ENCODE measurements at places on chromosomes 6 and 20.

- DNase-seq: no peak
These were observed 62.4 kb upstream of the QKI start for GRCh38 chr6:163352011-163352685.

DNA sequence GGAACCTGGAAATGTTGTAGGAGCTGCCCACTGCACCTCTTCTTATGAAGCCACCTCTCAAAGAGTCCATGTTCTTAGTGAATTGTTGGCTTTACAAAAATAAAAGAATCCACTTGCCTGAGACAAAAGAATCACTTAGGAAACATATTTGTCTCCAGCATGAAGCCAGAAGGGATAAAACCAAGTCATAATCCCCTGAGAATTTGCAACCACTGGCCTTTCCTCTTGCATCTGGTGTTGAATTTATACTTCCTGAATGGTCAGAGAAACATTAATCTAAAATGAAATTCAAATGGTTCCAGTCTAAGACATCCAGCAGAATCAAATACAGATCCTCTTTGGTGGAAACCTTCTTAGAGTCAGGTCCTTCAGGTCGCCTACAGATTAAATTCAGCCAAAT, 192.5 kb upstream of the ECI2 start:
- DNase-seq: no peak

DNA sequence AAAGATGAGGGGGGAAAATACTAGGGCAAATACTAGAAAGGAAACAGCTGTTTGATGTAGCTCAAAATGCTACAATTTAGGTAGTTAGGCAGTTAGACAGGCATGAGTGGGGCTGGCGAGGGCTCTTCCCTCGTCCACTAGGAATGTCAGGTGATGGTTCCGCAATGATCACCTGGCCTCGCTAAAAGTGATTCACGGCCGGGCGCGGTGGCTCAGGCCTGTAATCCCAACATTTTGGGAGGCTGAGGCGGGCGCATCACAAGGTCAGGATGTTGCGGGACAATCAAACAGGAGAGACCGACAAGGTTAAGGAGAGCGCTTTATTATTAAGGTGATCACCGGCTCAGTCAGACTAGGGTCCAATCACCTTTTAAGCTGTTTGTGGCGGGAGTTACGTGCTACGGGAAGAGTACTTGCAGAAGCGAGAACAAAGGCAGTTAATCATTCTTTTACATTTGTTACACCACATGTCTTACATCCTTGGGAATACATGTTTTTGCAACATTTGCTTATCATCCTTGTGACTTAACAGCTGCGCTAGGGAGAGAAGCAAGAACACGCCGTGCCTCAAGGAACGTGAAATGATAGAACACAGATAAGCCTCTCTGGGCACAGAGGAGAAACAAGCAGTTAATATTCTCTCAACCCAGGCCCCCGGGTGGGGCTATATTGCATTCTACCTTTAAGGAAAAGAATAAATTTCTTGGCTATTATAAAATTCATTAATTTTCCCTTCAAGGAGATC, 1025.4 kb downstream of the EYS start:
- DNase-seq: no peak

GRCh38 chr6:2353412-2354137, 108.2 kb upstream of the GMDS start:
- peak; percentile 28 for DNase-seq

GRCh38 chr20:62980970-62981369, 25.8 kb downstream of the BHLHE23 start:
- peak; percentile 14 for DNase-seq

- DNase-seq: no peak
These were observed 35.3 kb downstream of the MICA start for GRCh38 chr6:31438677-31439076.

GRCh38 chr6:28125401-28125800, 992 bp downstream of the ZSCAN16 start:
- DNase-seq: no peak

- no peak for DNase-seq
These were observed 84.2 kb upstream of the ARG1 start for GRCh38 chr6:131488780-131489179.

DNA sequence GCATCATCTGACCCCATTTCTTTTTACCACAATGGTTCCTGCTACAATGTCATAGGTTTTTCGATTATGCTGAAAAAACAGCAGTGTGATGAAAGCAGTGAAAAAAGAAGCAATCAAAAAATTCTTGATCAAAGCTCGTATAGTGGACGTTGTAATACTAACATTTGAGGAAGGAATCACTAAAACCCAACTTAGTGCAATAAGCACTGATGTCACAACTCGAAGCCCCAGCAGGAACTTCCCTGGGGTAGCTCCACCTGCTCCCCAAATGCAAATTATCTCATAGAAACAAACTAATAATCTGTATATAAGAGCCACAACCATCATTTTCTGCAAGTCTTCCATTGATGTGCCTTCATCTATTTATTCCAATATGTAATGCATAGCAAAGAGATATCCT, 285.6 kb upstream of the SGK1 start:
- no peak for DNase-seq

GRCh38 chr6:135905604-135906300, 54.3 kb downstream of the PDE7B start:
- DNase-seq: no peak

DNA sequence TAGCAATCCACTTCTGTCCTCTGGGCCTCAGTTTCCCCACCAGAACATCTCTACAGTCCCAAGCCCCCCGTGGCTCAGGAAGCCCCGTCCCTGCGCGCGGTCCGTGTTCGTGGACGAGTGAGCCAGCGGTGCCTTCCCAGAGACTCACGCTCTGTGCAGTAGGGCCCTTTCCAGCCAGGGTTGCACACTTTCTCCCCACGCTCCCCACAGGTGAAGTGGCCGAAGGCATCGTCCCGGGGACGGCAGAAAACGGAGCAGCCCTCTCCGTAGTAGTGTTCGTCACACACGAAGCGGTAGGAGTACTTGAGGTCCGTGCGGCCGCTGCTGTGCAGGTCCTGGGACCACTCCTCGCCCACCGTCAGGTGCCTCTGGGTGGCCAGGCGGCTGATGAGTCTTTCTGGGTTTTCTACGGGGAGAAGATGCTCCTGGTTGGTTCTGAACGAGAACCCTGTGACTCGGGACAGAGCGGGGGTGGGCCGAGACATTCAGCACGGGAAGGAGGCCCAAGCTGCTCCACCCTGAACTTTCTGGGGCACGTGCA, 2.7 kb downstream of the DLL1 start:
- no peak for DNase-seq

DNA sequence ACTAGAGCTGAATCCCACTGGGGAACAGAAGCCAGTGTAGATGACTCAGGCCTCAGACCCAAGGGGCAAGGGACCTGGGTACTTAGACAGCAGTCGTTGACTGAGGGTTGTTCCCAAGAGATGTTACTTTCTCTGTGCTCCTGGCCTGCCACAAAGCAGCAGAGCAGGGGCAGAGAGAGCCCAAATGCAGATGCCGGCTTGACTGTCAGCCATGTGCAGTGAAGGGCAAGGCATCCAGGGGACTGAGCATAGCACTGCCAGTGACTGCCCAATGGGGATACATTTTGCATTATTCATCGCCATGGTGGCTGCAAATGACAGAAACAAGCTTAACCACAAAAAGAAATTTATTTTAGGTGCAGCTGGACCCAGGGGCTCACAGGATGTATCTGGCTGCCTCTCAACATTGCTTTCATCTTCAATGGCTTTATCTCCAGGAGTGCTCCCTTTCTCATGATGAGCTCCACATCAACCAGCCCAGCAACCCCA, 7.6 kb upstream of the TP53RK start:
- no peak for DNase-seq

- no peak for DNase-seq
These were observed 82.7 kb downstream of the LYRM2 start for GRCh38 chr6:89555806-89556205.

DNA sequence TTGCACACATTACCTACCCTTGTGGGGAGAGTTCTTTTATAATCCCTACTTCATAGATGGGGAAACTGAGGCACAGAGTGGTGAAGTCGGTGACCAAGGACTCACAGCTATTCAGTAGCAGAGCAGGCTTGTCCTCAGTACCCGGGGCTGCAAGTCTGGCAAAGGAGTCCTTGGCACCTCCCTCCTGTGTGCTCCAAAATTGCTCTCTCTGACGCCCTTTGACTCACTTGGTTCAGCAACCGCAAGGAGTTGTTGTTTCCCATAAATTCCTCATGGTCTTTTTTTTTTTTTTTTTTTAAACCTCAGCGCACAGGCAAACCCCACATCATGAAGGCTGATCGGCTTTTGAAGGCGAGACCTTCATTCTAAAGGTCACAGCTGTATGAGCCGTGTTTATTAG, 143.2 kb downstream of the CEBPB start:
- no peak for DNase-seq

GRCh38 chr6:56026455-56027180, 151.2 kb upstream of the BMP5 start:
- no peak for DNase-seq

- no peak for DNase-seq
These were observed 256.8 kb downstream of the CDKAL1 start for GRCh38 chr6:20791074-20791473.

GRCh38 chr6:109490713-109491112, 7.7 kb upstream of the ZBTB24 start:
- DNase-seq: no peak

GRCh38 chr20:8934362-8934761, 134.5 kb upstream of the PLCB4 start:
- DNase-seq: no peak

DNA sequence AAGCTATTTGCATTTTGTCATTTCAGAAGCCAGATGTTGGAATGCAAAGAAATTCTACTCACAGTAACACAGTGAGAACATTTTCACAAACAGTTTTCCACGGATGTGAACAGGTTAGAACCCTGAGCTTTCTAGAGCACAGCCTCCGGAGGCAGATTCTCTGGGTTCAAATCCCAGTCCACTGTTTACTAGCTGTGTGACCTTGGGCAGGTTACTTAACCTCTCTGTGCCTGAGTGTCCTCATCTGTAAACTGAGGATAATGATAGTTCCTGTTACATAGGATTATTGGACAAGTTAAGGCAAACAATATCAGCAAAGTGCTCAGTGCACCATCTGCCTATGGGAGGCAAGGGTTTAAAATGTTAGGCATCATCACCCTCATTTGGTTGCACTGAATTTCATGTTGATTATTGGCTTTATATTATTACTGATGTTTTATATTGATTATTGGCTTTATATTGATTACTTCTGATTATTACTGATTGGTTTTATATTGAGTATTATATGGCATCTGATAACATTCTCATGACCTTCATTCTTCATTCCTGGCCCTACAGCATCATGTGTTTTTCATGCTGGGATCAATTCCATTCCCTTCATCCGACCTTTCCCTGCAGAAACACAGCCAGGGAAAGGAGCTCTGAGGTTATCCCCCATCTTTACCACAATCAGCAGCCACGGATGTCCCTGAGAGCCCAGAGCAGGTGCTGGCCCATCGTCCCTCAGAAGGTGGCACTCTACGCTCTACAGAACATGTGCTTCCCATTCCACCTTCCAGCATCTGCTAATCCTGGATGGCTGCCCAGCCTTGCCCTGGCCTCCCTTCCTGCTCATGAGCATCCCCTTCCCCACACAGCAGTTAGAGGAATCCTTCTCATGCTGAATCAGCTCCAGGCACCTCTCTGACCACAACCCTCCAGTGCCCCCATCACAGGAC, 283.1 kb downstream of the PREX1 start:
- no peak for DNase-seq
